Bronchus fibroblast of lung (primary cell): ENCODE measurements at places on chromosomes 2 and 18. TPM values are rescaled to one million over a fixed set of nuclear protein-coding genes. Genes with fewer than 3 reads are reported as not detected.

The ASPRV1 gene
- 0.34 TPM in 1 of 2 replicates, not detected in the other for total RNA-seq

The COL4A4 gene
- under 0.01 and 0.15 TPM in 2 replicates for total RNA-seq

The PLA2R1 gene
- total RNA-seq = 1.3 and 1.5 TPM in 2 replicates

The IL36B gene
- total RNA-seq = not detected in 2 replicates

The SCN7A gene
- 0.74 and 0.84 TPM in 2 replicates for total RNA-seq

The UBXN4 gene
- 24.2 and 28.1 TPM in 2 replicates for total RNA-seq

The LYG2 gene
- not detected in 2 replicates for total RNA-seq
